Adipocyte (in vitro differentiated cells): ENCODE measurements at places on chromosomes 7 and 10.

DNA sequence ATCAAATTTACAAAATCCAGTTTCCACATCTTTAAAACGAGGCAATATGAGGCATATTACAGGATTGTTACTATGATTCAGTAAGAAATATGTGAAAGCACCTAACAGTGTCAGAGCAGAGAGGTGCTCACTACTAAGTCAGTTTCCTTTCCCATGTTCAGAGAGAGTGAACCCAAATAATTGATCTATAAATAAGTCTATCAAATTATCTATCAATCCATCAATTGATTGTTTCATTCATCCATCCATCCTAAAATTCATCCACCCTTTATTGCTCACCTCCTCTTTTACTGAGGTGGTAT is 340.8 kb downstream of the SUGCT start:
- no peak for DNase-seq

GRCh38 chr10:114899982-114900381 is 38.0 kb upstream of the TRUB1 start:
- no peak for DNase-seq

GRCh38 chr7:86687831-86688230 is 44.1 kb downstream of the GRM3 start:
- DNase-seq = no peak

DNA sequence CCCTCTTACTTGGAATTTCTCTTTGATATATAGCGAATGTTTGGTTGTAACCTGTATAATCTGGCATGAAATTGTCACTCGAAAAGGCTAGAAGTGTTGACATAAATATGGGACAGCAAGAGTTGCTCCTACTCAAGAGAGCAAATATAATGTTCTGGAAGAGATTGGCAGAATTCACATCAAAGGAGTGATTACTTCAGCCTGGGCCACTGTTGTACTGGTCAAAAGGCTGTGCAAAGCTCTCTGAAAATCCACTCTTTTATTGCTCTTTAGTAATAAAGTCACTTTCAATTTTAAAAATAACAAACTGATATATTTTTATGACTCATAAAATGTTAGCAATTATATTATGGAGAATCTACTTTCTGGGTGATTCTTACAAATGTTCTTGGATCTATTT is 58.2 kb downstream of the CFTR start:
- DNase-seq = no peak
